GM04504 (cell line): ENCODE measurements at places on chromosomes 13 and 19.
A peak's percentile ranks its signal among the peaks of the same experiment; 100 is the strongest.

GRCh38 chr13:70022646-70023045, 85.0 kb upstream of the ATXN8OS start:
- no peak for DNase-seq

- no peak for DNase-seq
Observed at GRCh38 chr13:34805347-34805746, 136.7 kb upstream of the NBEA start.

DNA sequence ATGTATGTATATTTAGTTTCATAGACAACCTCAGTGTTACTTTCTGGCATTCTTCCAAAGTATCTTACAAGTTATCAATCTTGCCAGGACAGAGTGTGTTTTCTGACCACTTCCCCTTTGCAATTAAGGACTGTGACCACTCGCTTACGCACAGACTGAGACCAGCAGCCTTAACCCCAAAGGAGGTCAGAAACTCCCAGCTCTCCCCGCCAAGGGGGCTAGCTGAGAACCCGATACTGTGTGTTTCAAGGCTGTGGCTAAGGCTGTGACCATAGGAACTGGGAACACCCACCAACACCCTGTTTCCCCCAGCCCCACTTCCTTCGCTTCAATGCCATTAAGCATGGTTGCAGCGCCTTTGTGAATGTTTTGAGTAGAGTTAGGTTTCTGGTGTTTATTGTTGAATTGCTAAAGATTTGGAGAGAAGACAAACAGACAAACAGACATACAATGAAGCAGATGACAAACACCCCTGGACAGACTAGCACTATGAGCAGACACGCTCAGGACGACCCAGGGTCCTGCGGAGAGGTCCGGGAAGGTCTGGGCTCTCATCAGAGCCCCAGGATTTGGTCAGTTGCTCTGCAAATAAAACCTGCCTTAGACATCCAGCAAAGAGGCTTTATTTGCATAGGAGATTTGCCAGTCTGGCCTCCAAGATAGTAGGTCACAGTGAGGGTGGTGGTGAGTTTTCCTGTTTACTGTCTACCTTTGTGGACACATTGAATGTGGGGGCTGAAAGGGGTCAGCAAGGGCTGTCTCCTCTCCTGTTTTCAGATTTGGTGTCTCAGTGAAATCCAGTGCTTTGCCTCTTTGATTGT, 25.0 kb upstream of the TNFSF11 start:
- no peak for DNase-seq

- DNase-seq: no peak
Observed at GRCh38 chr19:15640294-15640903, at the start of gene CYP4F3. Gene CYP4F3, plus strand, starts transcription at chr19:15640897. Its CDS starts 519 bp downstream, at chr19:15641416.

DNA sequence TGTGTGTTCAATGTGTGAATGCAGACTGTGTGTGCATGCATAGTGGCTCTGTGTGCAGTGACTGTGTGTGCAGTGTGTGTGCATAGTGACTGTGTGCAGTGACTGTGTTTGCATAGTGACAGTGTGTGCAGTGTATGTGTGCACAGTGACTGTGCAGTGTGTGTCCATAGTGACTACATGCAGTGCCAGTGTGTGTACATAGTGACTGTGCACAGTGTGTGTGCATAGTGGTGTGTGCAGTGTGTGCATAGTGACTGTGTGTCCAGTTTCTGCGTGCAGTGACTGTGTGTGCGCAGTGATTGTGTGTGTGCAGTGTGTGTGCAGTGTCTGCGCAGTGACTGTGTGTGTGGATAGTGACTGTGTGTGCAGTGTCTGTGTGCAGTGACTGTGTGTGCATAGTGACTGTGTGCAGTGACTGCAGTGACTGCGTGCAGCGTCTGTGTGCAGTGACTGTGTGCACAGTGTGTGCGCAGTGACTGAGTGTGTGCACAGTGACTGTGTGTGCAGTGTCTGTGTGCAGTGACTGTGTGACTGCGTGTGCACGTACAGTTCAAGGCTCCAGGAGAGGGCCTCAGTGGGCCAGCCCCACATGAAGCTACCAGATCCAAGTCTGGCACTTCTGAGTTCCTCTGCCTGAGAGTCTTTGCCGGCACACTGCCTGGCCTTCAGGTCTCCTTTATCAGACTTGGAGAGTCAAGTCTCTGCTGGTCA, 90.3 kb downstream of the IER2 start:
- DNase-seq: no peak

DNA sequence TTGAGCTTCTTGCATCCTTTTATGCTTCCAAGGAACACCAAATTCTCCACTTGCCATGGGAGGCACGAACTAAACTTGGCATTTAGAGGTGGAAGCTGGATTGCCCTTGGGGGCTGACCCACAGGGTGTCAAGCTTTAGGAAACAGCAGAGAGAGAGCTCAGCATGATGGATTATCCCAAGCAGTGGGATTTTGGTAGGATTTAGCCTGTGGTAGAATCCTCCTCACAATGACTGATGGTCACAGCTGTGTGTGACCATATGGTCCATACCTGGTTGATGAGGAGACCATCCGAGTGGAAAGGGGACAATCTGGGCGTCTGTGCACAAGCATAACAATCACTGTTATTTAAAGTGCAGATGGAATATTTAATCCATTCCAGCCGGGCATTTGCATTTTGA, 40.1 kb upstream of the PSG9 start:
- DNase-seq: no peak

GRCh38 chr13:41145136-41145908, 12.7 kb upstream of the KBTBD6 start:
- no peak for DNase-seq

- DNase-seq: no peak
Observed at GRCh38 chr13:100389617-100390016, 199.0 kb downstream of the GGACT start.

GRCh38 chr19:647566-648284, 8.0 kb downstream of the FGF22 start:
- DNase-seq: no peak

DNA sequence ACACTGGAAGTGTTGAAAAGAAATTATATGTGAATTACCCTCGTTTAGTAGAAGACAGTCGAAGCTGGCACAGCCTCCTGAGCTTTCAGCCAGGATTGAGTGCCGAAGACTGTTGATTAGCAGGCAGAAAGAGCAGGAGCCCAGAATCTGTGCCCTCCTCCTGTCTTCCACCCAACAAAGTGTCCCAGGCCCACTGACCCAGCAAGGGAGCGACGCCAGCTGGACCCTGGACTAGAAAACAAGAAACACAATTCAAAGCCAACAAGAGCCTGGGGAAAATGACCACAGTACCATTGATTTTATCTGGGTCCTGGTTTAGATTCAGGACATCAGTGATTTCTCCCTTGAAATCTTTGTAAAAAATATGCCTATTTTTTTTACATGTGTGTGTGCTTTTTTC, 120.7 kb downstream of the RXFP2 start:
- DNase-seq: no peak

DNA sequence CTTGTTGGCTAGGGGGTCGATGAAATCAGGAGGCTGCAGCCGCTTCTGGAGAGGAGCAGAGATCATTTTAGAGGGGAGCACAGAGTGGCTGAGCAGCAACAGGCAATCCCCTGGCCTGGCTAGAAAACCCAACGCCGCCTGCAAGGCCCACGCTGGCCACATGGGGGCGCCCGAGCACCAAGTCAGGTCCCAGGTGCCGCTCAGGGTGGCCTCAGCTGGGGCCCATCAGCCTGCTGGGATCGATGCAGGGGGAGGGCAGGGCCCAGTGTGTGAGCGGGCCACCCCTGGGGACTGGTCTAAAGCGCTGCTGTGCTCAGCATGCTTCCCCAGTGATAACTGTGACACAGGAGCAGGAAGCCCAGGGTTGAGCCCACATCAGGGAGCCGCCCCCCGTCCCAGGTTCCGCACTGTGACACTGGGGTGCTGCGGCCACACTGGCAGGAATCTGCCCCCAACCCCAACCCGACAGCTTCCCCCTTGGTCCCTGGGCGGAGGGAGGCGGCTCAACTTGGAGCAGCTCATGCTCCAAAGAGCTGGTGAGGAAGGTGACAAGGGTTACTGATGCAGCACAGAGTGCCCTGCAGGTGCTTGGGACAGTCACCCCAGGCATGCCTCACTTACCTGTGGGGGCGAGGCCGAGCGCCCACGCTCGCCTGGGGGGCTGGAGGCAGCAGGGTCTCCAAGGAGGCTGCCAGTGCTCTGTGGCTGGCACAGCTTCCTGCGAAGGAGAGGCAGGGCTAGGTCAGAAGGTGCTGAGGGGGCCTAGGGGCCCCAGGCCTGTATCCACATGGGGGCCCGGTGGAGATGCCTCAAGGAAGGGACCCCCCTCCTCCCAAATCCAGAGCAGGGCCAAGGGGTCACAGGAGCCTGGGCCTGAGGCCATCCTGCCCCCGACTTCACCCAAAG, 13.3 kb upstream of the ISYNA1 start:
- peak; percentile 40 for DNase-seq

- no peak for DNase-seq
Observed at GRCh38 chr13:50915565-50915964, 6.0 kb downstream of the RNASEH2B start.

DNA sequence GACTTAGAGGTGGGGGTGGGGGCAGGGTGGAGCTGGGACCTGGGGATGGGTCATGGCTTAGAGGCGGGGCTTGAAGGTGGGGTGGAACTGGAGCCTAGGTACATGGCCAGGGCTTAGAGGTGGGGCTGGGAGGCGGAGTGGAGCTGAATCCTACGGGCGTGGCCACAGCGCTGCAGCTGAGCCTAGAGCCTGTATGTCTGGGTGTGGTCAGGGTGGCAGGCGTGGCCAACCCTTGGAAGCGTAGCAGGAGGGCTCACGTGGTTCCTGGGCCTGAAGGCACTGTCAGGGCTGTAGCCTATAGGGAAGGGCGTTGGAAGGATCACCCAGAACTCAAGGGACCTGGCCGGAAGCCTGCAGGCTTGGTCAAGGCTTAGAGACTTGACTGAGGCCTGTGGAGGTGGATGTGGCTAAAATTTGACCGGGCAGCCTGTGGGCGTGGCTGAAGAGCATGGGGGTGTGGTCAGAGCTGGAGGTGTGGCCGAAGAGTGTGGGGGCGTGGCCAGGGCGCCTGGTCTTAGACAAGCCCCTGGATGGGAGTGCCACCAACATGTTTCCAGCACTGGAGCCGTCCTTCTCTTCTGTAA, 24.3 kb downstream of the COLGALT1 start:
- no peak for DNase-seq

DNA sequence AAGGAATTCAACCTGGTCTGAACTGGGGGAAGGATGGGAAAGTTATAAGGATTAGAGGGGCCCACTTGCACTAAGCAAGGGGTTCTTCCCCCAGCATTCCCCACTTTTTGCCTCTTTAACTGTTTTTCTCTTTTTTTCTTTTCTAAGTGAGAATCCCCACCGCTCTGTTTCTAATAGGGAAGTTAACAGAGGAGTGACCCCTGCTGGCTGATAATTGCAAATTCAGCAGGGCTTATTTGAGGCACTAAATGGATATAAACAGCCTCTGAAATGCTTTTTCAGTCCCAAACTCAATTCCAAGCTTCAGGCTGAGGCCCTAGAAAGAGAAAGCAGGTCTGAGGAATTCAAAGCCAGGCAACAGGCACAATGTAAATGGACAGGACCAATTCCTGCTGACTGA, 38.2 kb upstream of the CEACAM21 start:
- no peak for DNase-seq

DNA sequence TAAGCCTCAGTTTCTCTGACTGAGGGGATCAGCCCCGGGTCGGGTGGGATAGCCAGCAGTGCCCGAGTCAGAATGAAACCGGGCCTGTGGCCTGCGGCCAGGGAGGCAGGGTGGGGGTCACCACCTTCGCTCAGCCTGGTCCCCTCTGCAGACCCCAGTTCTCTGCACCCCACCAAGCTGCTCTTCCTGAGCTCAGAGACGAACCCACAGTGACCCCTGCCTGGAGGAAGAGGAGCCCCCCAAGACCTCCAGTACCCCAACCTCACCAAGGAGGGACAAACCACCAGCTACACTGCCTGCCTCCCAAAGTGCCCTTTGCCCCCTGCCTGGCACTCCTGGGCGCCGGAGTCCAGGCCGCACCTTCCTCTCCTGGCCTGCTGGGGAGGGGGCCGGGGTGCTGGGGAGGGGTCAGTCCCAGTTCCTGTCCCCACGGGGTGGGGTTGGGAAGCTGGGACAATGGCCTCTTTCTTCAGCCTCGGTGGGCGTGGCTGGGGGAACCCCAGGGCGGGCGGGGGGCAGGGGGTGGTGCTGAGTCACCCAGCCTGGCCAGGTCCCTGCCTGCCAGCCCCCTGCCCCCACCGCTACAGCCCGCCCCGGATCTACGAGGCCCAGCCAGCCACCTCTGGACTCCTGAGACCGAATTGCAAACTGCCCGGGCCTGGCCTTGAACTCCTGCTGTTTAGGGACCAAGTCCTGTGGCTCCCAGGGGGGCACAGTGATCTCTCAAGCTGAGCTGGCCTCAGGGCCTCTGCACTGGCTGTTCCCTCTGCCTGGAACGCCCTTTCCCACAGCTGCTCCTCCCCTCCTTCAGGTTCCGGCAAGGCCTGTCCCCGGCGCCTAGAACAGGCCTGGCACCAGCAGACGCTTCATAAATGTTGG, 14.3 kb downstream of the ZBTB7A start:
- no peak for DNase-seq

- DNase-seq: no peak
Observed at GRCh38 chr13:31227063-31227462, 27.3 kb downstream of the B3GLCT start.

- DNase-seq: no peak
Observed at GRCh38 chr19:51702103-51702824, 9.1 kb downstream of the SPACA6 start.

- no peak for DNase-seq
Observed at GRCh38 chr13:44894001-44894770, 95.1 kb downstream of the NUFIP1 start.

DNA sequence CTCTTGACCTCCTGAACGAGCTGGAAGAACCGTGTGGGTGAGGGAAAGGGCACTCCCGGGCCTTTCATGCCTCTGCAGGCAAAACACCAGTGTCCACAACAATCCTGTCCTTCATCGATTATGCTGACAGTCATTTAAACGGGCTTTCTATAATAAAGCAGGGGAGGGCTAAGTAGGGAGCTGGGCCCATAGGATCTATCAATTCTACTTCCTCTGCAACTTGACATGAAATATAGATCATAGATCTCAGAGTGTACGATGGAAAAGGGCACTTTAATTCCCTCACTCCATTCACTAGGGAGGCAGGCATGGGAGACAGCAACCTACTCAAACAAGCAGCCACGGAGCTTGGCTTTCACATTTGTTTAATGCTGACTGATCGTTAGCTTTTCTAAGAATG, 55.8 kb upstream of the WASF3 start:
- no peak for DNase-seq

GRCh38 chr19:3576696-3577443, 4.1 kb downstream of the HMG20B start:
- no peak for DNase-seq
